ENCODE measurements at places on chromosomes 7 and 10. TPM values are rescaled to one million over a fixed set of nuclear protein-coding genes. Genes with fewer than 3 reads are reported as not detected.
A peak's percentile ranks its signal among the peaks of the same experiment; 100 is the strongest.

The CDC123 gene
- 103 TPM for total RNA-seq

GRCh38 chr10:23070913-23071218 is 24.5 kb upstream of the MSRB2 start:
- H3K27ac ChIP-seq: no peak overlapping the region
- H3K36me3 ChIP-seq: no peaks in the 10 kb centered on the region
- no peak for DNase-seq
- peaks cover 11% of the 10 kb centered on the region for H3K4me1 ChIP-seq
- no peak overlapping the region for H3K4me3 ChIP-seq

DNA sequence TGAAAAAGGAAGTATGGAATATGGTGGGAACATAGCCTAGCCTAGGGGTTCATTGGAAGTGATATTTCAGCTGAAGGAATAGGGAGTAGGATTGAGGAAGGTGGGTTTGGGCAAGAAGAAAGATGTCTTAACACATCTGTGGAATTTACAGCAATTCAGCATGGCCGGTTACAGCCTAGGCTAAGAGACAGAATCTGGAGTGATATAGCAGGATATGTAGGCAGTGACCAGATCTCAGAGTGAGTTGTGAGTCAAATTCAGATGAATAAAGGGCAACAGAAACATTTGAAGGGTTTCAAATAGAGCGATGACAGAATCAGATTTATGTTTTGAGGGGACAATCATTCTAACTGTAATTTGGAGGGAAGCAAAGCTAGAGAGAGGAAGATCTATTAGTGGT is 199.0 kb upstream of the PRPS1L1 start:
- H3K27me3 ChIP-seq: no peaks in the 10 kb centered on the region
- H3K4me1 ChIP-seq: no peaks in the 10 kb centered on the region
- no peak for DNase-seq
- no peak overlapping the region for H3K27ac ChIP-seq
- H3K4me3 ChIP-seq: no peak overlapping the region

- peak overlapping the region; percentile 24 for H3K27ac ChIP-seq
- H3K4me1 ChIP-seq: no peaks in the 10 kb centered on the region
- H3K27me3 ChIP-seq: no peaks in the 10 kb centered on the region
- H3K4me3 ChIP-seq: no peak overlapping the region
- H3K36me3 ChIP-seq: no peaks in the 10 kb centered on the region
- DNase-seq: no peak
These were observed 249.8 kb downstream of the ARHGAP12 start for GRCh38 chr10:31678575-31679516.

DNA sequence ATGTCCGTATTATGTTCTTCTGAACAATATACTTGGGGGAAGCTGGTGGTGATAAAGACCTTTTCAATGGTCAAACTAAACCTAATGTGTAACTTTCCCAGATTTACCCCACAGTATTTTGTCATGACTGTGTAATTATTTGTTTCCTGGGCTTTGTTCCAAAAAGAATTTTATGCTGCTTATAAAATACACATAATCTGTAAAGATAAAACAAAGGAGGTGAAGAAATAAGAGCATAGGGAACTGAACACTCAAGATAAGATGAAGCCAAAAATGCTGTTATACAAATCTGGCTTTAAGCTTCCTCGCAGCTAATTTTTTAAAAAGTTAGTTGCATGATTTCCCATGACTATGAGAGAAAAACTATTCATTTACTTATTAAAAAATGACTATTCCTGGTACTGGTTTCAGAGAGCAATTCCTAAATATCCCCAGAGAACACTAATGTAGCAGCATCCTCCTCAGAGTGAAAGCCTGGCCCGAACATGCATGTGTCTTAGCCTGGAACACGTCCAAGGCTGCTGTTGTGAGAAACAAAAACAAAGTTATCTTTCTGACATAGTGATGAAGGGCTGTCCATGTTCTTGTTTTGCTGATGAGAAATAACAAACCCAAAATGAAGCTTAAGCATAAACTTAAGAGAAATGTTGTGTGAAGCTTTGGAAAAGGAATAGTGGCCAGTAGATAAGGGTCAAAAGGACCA is 33.9 kb downstream of the MALSU1 start:
- H3K27ac ChIP-seq: peak overlapping the region; percentile 71
- H3K27me3 ChIP-seq: peaks cover 14% of the 10 kb centered on the region
- no peaks in the 10 kb centered on the region for H3K36me3 ChIP-seq

The TSPAN15 gene
- 81.1 TPM for total RNA-seq

The PTPRZ1 gene
- 31.6 TPM for total RNA-seq

DNA sequence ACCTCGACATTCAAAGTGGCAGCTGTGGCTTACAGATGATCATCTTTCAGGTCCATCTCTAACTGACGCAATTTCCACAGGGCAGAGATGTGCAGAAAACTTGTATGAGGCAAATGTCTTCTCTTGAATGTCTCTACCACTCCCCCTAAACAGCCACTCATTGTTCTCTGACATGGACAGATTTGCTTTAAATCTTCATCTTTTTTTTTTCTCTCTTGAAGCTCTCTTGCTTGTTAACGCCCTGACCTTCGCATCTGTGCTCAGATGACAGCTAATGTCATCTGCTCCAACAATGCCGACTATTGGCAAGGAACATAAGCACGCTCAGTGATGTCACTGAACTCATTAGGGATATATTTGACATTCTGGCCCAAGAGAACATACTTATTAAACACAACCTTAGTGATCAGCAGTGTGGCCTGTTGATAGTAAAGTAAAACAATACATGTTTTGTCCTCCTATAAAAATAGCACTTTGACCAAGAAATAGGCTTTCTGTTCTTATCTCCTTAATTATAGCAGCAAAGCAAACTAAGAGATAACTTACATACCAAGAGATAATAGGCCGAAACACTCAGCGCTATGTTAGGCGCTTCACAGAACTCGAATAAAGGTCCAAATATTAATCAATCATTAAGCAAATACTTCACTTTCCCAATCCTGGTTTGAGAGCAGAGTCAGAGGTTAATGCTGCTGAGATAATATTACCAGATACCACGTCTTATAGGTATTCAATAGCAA is 583.5 kb downstream of the PARD3 start:
- no peak overlapping the region for H3K27ac ChIP-seq
- H3K4me1 ChIP-seq: no peaks in the 10 kb centered on the region
- no peaks in the 10 kb centered on the region for H3K36me3 ChIP-seq
- DNase-seq: no peak

DNA sequence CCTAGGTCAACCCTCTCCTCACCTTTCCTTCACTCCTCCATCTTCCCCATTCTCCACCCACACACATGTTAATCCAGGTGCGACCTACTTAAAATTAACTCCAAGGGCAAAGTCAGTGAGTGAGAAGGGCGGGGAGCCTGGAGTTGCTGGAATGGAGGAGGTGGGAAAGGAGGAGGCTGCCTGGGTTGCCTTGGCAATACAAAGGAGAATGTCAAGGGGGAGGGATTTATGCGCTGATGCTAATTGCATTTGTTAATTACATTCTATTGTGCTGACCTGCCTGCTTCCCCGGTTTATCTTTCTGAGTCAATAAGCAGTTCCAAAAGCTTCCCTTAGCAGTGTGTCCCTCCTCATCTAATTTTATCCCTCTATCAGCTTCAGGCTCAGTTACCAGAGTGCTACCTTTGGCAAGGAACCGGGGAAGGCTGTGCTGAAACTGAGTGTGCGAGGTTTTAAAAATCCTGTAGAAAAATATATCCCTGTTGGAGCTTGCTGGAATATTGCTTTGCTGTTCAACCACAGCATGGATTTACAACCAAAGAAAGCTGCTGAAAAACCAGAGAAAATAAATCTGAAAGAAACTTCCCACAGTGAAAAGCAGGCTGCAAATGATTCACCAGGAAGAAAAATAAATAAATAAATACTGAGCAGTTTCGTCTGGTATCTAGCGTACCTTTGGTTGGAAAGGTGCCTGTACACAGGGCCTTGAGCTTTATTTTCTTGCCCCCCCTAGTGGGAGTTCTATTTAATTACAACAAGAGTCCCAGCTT is 113.2 kb upstream of the DGKB start:
- no peaks in the 10 kb centered on the region for H3K27me3 ChIP-seq
- no peaks in the 10 kb centered on the region for H3K36me3 ChIP-seq
- DNase-seq: peak; percentile 87
- peak overlapping the region; percentile 18 for H3K4me3 ChIP-seq

- peak overlapping the region; percentile 29 for H3K27ac ChIP-seq
- peaks cover under 1% of the 10 kb centered on the region for H3K4me1 ChIP-seq
- H3K27me3 ChIP-seq: no peaks in the 10 kb centered on the region
- peak; percentile 83 for DNase-seq
- H3K4me3 ChIP-seq: no peak overlapping the region
These were observed 89.1 kb downstream of the MMRN2 start for GRCh38 chr10:86868353-86868752.

- no peak overlapping the region for H3K4me3 ChIP-seq
- H3K27ac ChIP-seq: no peak overlapping the region
- DNase-seq: no peak
- no peaks in the 10 kb centered on the region for H3K36me3 ChIP-seq
- H3K27me3 ChIP-seq: no peaks in the 10 kb centered on the region
- H3K4me1 ChIP-seq: peaks cover 20% of the 10 kb centered on the region
These were observed 901.9 kb downstream of the LRMDA start for GRCh38 chr10:76333326-76333725.

GRCh38 chr10:26336979-26337378 is 101.2 kb upstream of the APBB1IP start:
- H3K36me3 ChIP-seq: no peaks in the 10 kb centered on the region
- no peak for DNase-seq
- no peak overlapping the region for H3K27ac ChIP-seq
- no peaks in the 10 kb centered on the region for H3K4me1 ChIP-seq
- no peak overlapping the region for H3K4me3 ChIP-seq

The HOXA10 gene
- 0.92 TPM for total RNA-seq

DNA sequence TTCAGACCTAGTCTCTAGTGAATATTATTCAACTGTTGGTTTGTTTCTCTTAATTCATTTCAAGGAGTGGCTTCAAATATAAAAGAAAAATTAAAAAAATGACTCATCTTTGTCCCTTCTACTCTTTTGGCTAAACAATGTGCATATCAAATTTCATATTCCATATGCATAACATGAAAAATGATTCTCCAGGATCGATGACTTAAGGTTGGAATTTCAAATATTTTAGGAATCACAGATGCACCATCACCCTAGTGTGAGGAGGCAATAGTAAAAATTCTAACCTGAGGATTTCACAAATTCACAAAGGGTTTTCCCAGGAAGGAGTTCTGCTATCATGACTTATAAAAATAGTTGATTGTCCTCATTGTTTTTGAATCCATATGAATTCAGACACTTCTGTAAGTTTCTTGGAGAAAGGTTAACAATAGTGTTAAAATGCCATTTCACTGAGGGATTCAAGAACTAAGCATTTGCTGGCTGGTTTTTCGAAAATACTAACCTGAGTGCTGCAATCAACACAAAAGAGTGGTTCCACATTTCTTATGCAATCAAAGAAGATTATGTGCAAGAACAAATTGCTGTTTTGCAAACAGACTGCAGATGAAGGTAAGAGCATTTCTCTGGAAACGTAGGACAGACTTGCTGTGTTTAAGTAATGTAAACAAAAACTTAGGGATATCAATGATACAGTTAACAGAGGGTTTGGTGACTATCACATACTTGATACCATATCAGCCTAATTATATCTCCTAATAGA is 547.5 kb upstream of the LRRTM3 start:
- H3K27ac ChIP-seq: no peak overlapping the region
- no peaks in the 10 kb centered on the region for H3K4me1 ChIP-seq
- H3K27me3 ChIP-seq: no peaks in the 10 kb centered on the region
- no peaks in the 10 kb centered on the region for H3K36me3 ChIP-seq
- no peak overlapping the region for H3K4me3 ChIP-seq

The ASAH2 gene
- total RNA-seq: 3.5 TPM

GRCh38 chr10:7351894-7352293 is 58.9 kb downstream of the SFMBT2 start:
- H3K27me3 ChIP-seq: no peaks in the 10 kb centered on the region
- H3K4me1 ChIP-seq: no peaks in the 10 kb centered on the region
- H3K4me3 ChIP-seq: no peak overlapping the region
- H3K36me3 ChIP-seq: no peaks in the 10 kb centered on the region

DNA sequence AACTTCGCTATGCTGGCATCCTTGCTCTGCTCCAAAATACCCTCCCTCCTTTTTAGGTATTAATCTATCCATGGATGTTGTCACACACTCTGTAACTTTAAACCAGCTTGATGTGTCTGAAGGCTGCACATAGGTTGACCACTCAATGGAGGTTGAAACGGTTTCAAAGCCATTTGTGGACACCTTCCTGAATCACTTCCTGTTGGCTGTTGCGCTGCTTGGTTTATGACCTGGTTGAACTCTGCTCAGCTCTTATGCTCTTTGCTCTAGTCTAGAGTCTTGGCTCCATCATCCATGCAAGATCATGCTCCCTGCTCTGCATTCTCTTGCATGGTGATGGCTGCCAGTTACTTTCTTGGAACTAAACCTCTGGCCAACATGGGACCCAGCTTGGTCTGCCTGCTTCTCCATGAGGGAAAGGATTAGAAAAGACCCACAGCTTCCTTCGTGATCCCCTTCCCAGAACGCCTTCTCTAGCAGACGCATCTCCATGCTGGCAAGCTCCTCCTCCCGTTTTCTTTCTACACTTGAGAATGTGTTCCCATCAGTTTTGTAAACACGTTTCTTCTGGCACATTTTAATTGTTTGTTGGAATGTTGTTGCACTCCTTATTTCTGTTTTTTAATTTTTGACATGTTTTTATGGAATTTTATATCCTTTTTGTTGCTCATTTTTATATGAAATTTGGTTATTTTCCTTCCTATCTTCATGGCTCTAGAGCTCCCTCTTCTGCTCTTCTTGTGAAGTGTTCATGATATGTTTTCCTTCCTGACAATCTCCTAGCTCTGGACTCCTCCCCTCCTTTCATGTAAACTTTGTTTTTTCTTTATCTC is 149.8 kb downstream of the XPNPEP1 start:
- H3K27me3 ChIP-seq: no peaks in the 10 kb centered on the region
- H3K4me3 ChIP-seq: no peak overlapping the region
- no peaks in the 10 kb centered on the region for H3K36me3 ChIP-seq

- no peak for DNase-seq
- peaks cover 84% of the 10 kb centered on the region for H3K36me3 ChIP-seq
- no peaks in the 10 kb centered on the region for H3K4me1 ChIP-seq
- no peaks in the 10 kb centered on the region for H3K27me3 ChIP-seq
These were observed 51.7 kb downstream of the BZW2 start for GRCh38 chr7:16697507-16698199.

The LIPA gene
- 11.6 TPM for total RNA-seq

The IQCE gene
- 49.1 TPM for total RNA-seq

The GLI3 gene
- 1.8 TPM for total RNA-seq

- H3K4me3 ChIP-seq: no peak overlapping the region
- H3K27ac ChIP-seq: no peak overlapping the region
- H3K36me3 ChIP-seq: no peaks in the 10 kb centered on the region
- no peaks in the 10 kb centered on the region for H3K4me1 ChIP-seq
- no peak for DNase-seq
- no peaks in the 10 kb centered on the region for H3K27me3 ChIP-seq
These were observed 1254.6 kb upstream of the CELF2 start for GRCh38 chr10:9762966-9763656.

- H3K27ac ChIP-seq: peak overlapping the region; percentile 66
- no peak overlapping the region for H3K4me3 ChIP-seq
- H3K36me3 ChIP-seq: no peaks in the 10 kb centered on the region
- no peaks in the 10 kb centered on the region for H3K27me3 ChIP-seq
- DNase-seq: peak; percentile 73
These were observed 47.6 kb downstream of the UNC5B start for GRCh38 chr10:71259815-71260501.

GRCh38 chr10:78787125-78787524 is 281.6 kb upstream of the ZMIZ1 start:
- no peak for DNase-seq
- no peak overlapping the region for H3K4me3 ChIP-seq

- H3K4me3 ChIP-seq: no peak overlapping the region
- no peak overlapping the region for H3K27ac ChIP-seq
- no peaks in the 10 kb centered on the region for H3K36me3 ChIP-seq
- H3K4me1 ChIP-seq: no peaks in the 10 kb centered on the region
- no peak for DNase-seq
These were observed 614.9 kb upstream of the FZD8 start for GRCh38 chr10:36256948-36257356.

The SFTPA1 gene
- not detected for total RNA-seq
